ENCODE measurements at places on chromosomes 16 and 17.
A peak's percentile ranks its signal among the peaks of the same experiment; 100 is the strongest.

DNA sequence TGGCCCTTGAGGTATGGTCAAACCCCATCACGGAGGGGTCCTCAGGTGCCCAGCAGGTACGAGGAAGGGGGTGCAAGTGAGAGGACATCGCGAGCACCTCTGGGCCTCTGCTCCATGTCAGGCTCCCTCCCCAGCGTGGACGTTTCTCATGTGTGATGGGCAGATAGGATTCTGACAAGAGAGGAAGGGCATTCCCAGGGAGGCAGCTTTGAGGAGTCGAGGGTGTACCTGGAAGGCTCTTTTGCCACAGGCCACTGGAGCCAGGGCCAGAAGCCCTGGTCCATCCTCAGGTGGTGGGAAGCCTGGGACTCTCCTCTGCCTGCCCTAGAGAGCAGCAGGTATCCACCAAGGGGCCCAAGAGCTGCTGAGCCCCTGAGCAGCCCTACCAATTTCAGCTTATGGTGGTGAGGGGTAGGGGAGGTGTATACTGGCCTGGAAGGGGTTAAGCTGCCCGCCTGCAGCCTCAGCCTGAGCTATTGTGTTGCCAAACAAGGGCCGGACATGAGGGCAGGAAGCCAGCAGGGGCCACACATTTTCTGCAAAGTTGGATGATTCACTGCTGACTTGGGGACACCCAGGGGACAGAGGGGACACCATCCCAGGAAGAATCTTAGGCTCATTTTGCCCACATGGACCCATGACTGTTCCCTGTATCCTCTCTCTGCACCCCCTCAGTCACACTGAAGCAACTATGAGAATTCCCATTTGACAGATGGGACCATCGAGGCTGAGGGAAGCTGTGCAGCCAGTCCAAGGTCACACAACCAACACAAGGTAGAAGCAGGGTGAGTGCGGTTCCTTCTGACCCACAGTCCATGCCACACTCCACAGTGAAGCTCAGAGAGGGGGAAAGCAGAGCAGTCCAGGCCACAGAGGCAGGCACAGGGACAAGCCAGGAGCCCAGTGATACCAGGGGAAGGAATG is 1.7 kb downstream of the CDH5 start:
- no peak for DNase-seq

DNA sequence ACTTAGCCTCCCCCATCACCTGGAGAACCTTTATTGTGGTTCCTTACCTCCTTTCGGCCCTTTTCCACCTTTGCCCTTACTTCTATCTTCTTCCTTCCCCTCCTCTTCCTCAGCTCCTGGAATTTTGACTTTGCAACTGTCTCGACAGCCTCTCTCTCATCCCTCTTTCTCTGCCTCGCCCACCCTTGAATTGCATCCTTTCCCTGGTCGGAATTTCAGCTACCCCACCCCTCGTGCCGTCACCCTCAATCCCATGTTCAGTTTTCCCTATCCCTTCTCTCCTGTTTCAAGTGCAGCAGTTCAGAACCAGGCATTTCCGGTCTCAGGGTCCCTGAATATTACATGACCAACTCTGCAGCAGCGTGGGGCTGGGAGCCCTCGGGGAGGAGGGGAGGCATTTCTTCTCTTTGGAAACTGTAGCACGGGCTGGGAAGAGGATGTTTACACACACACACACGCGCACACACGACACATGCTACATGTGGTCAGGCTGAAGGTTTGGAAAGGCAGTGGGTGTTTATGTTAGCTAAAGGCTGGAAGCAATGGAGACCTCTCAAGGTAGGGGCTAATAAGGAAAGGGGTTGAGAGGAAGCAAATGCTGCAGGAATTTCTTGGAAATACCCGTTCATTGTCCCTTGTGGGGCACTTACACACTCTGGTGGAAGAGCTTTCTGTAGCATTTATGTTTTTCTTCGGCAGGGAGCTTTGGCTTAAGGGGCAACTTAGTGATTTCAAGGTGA is 971 bp downstream of the MINK1 start:
- DNase-seq, result peak; percentile 56

- peak; percentile 76 for DNase-seq
Measured at GRCh38 chr16:27547134-27547533, 2.6 kb downstream of the GTF3C1 start.

- no peak for DNase-seq
Measured at GRCh38 chr16:6204945-6205344, 1107.3 kb upstream of the EEF2KMT start.

- no peak for DNase-seq
Measured at GRCh38 chr17:8314797-8315763, 5.0 kb downstream of the ARHGEF15 start.

DNA sequence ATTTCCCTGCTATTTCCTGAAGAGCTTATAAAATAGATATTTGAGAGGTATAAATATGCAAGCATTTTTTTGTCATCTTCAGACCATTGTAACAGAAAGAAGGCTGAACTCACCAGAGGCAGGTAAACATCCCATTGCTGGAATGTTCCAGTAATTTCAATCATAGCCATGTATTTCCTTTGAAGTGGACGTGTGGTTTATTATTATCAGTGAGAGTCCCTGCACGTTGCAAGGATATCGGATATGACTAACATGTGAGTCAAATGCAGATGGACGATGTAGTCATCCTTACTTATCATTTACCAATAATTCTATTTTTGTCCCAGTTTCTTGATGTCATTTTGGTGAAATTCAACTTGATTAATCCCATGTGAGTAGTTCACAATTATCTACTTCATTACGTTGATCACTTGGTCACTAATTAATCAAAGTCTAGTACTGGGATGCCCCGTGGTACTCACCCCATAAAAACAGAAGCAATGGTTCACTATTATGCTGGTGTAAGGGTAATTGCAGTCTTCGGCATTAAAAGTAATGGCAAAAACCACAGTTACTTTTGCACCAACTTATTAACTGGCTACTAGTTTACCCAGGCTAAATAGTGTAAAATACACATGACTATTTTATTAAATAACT is 89.5 kb downstream of the VAT1L start:
- peak; percentile 36 for DNase-seq

GRCh38 chr17:82424001-82424862 is 5.8 kb upstream of the OGFOD3 start:
- peak; percentile 75 for DNase-seq

GRCh38 chr16:19291475-19291874 is 5.9 kb downstream of the CLEC19A start:
- no peak for DNase-seq

GRCh38 chr17:259341-259976 is 78.0 kb upstream of the DOC2B start:
- no peak for DNase-seq

- DNase-seq, result no peak
Measured at GRCh38 chr16:62967163-62967562, 930.9 kb upstream of the CDH8 start.

DNA sequence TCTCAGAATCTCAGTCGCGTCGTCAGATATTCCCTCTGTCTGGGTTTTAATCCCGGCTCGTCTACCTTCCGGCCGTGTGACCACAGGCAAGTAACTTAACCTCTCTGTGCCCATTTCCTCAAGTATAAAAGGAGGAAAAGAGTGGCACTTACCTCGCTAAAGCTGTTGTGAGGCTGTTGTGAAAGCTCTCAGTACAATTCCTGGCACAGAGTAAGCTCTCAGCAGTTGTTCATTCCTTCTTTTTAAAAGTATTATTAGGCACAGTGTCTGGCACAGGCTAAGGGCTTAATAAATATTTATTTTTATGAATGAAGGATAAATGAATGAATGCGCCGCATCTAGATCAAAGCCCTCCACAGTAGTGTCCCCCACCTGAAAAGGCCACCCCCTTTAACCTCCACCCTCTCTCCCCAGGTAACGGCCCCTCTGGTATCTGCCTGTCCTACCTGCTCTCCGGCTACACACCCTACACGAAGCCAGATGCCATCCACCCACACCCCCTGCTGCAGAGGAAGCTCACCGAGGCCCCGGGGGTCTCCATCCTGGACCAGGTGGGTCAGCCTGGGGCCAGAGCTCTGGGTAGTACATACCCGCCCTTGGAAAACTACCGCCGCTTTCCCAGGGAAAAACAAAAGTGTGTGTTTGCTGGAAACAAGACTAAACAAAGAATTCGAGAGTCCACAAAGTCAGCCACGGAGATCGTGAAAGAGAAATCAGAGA is 6.0 kb downstream of the OSGIN1 start:
- DNase-seq, result no peak

DNA sequence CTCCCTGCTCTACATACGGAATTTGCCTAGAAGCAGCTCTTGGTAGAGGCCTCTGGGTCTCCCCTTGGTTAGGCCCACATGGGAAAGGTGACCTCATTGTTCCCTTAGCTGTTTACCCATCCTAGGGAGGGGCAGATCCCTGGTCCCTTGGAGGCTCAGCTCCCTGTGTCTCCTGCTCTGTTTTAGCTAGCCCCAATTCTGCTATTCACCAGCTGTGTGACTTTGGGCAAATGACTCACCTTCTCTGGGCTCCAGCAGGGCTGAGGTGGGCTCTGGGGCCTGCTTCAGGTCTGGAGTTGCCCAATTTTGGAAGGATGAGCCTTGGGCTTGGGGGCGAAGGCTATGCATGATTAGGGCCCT is 3.9 kb downstream of the ABCC3 start:
- DNase-seq, result no peak

DNA sequence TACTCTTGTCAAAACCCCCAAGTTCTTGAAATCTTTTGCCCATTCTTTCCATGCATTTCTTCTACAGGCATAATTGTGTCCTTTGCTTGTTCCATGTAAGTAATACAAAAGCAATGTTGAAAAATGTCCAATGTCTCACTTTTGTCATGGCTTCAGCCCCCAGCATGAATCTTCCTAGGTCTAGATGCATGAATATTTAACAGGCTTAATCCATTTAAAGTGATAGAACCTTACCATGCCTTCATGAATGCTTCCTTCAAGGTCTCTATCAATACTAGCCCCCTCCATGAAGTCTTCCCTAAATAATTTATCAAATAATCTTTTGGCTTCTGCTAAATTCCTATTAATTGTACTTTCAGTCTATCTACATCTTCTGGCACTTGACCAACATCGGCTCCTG is 46.1 kb upstream of the ANKFY1 start:
- DNase-seq, result no peak

All from AG08396 (cell line).